ENCODE measurements at places on chromosomes 12 and 14. TPM values are rescaled to one million over a fixed set of nuclear protein-coding genes. Genes with fewer than 3 reads are reported as not detected.

GRCh38 chr12:55823419-55823818 is 5.6 kb downstream of the ORMDL2 start:
- DNase-seq = peak; percentile 52
- no peaks in the 10 kb centered on the region for H3K27me3 ChIP-seq
- no peak overlapping the region for H3K4me3 ChIP-seq
- H3K36me3 ChIP-seq = peaks cover 13% of the 10 kb centered on the region
- H3K4me1 ChIP-seq = peaks cover 10% of the 10 kb centered on the region
- no peak overlapping the region for H3K27ac ChIP-seq

- DNase-seq = no peak
- no peaks in the 10 kb centered on the region for H3K27me3 ChIP-seq
These were observed 32.0 kb downstream of the NRXN3 start for GRCh38 chr14:78202163-78202562.

GRCh38 chr14:33271216-33271615 is 332.5 kb downstream of the NPAS3 start:
- no peaks in the 10 kb centered on the region for H3K4me1 ChIP-seq
- peaks cover 2% of the 10 kb centered on the region for H3K27me3 ChIP-seq
- H3K4me3 ChIP-seq = no peak overlapping the region
- H3K36me3 ChIP-seq = no peaks in the 10 kb centered on the region

DNA sequence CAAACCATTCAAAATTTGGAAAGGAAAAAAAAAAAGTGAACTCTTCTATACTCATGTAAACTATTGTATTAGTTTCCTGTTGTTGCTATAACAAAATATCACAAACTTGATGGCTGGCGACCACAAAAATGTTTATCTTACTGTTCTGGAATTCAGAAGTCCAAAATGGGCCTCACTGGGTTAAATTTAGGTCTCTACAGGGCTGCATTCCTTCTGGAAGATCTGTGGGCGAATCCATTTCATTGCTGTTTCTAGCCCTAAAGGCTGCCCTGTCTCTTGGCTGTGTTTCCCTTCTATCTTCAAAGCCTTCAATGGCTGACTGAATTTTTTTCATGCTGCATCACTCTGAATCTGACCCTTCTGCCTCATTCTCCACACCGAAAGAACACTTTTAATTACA is 105.1 kb upstream of the NAV3 start:
- H3K27me3 ChIP-seq = no peaks in the 10 kb centered on the region
- no peaks in the 10 kb centered on the region for H3K36me3 ChIP-seq
- DNase-seq = no peak
- no peak overlapping the region for H3K4me3 ChIP-seq

GRCh38 chr12:60120199-60120598 is 524.4 kb downstream of the SLC16A7 start:
- H3K27me3 ChIP-seq = no peaks in the 10 kb centered on the region
- no peak overlapping the region for H3K27ac ChIP-seq
- no peaks in the 10 kb centered on the region for H3K4me1 ChIP-seq
- H3K4me3 ChIP-seq = no peak overlapping the region

GRCh38 chr14:89941830-89942377 is 12.6 kb downstream of the EFCAB11 start:
- no peaks in the 10 kb centered on the region for H3K4me1 ChIP-seq
- H3K4me3 ChIP-seq = no peak overlapping the region
- DNase-seq = no peak
- no peak overlapping the region for H3K27ac ChIP-seq
- no peaks in the 10 kb centered on the region for H3K27me3 ChIP-seq

GRCh38 chr12:14777271-14777670 is 26.0 kb downstream of the WBP11 start:
- H3K27me3 ChIP-seq = no peaks in the 10 kb centered on the region
- no peak for DNase-seq
- H3K27ac ChIP-seq = no peak overlapping the region
- H3K36me3 ChIP-seq = no peaks in the 10 kb centered on the region
- no peak overlapping the region for H3K4me3 ChIP-seq

The RACGAP1 gene
- polyA plus RNA-seq = 25.9 TPM

The TEX52 gene
- polyA plus RNA-seq = 2.5 TPM

The COL2A1 gene
- not detected for polyA plus RNA-seq

GRCh38 chr12:45705404-45705803 is 24.1 kb upstream of the ARID2 start:
- no peak for DNase-seq
- no peak overlapping the region for H3K4me3 ChIP-seq
- no peaks in the 10 kb centered on the region for H3K4me1 ChIP-seq
- no peaks in the 10 kb centered on the region for H3K27me3 ChIP-seq
- H3K36me3 ChIP-seq = no peaks in the 10 kb centered on the region

DNA sequence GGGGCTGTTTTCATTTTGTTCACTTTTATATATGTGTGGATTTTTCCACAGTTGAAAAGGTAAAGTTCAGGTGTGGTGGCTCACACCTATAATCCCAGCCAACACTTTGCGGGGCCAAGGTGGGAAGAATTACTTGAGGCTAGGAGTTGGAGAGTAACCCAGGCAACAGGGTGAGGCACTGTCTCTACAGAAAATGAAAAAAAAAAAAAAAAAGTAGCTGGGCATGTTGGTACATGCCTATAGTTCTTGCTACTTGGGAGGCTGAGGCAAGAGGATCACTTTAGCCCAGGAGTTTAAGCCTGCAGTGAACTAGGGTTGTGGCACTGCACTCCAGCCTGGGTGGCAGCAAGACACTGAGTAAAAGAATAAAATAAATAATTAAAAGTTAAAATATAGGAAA is 326.5 kb downstream of the NAV3 start:
- H3K4me3 ChIP-seq = no peak overlapping the region
- DNase-seq = no peak
- H3K27me3 ChIP-seq = no peaks in the 10 kb centered on the region
- H3K4me1 ChIP-seq = no peaks in the 10 kb centered on the region
- no peak overlapping the region for H3K27ac ChIP-seq
- no peaks in the 10 kb centered on the region for H3K36me3 ChIP-seq

The L3HYPDH gene
- 40.8 TPM for polyA plus RNA-seq

The MGP gene
- polyA plus RNA-seq = 18.9 TPM

GRCh38 chr12:47903927-47904712 is 674 bp downstream of the VDR start:
- peaks cover 3% of the 10 kb centered on the region for H3K36me3 ChIP-seq
- peak; percentile 62 for DNase-seq
- no peaks in the 10 kb centered on the region for H3K27me3 ChIP-seq

GRCh38 chr12:109814600-109815150 is 18.5 kb downstream of the TRPV4 start:
- H3K36me3 ChIP-seq = no peaks in the 10 kb centered on the region
- H3K4me3 ChIP-seq = no peak overlapping the region
- DNase-seq = no peak
- H3K27ac ChIP-seq = no peak overlapping the region
- H3K27me3 ChIP-seq = no peaks in the 10 kb centered on the region
- H3K4me1 ChIP-seq = no peaks in the 10 kb centered on the region

DNA sequence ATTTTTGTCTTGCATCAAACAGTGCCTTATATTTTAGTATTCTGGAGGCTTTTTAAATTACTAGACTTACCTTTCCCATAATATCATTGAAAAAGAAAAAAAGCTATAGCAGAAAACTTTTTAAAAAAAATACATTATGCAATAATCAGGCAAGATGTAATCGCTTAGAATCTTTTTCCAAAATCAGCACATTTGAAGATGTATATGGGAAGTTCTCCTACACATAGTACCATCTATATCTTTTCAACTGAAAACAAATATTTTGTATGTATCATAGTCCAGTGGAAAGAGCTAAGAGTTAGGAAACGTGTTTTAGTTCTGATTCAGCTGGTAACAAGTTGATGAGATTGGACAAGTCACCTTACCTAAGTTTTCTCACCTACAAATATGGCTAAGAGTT is 70.6 kb downstream of the SLC41A2 start:
- no peaks in the 10 kb centered on the region for H3K27me3 ChIP-seq
- H3K4me3 ChIP-seq = no peak overlapping the region
- no peaks in the 10 kb centered on the region for H3K4me1 ChIP-seq
- H3K36me3 ChIP-seq = no peaks in the 10 kb centered on the region

DNA sequence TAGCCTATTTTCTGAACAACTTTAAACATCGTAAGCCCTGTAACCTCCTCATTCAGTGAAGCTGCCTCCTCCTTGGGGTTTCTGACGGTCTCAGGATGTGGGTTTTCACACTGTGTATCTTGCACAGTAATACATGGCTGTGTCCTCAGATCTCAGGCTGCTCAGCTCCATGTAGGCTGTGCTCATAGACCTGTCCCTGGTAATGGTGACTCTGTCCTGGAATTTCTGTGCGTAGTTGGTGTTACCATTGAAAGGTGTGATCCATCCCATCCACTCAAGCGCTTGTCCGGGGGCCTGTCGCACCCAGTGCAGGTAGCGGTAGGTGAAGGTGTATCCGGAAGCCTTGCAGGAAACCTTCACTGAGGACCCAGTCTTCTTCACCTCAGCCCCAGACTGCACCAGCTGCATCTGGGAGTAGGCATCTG is 980.5 kb downstream of the TMEM121 start:
- DNase-seq = no peak
- H3K36me3 ChIP-seq = no peaks in the 10 kb centered on the region
- H3K4me1 ChIP-seq = no peaks in the 10 kb centered on the region
- H3K4me3 ChIP-seq = no peak overlapping the region
- H3K27ac ChIP-seq = no peak overlapping the region

- DNase-seq = no peak
- H3K27ac ChIP-seq = no peak overlapping the region
- H3K4me1 ChIP-seq = no peaks in the 10 kb centered on the region
- H3K4me3 ChIP-seq = no peak overlapping the region
- H3K36me3 ChIP-seq = peaks cover 14% of the 10 kb centered on the region
- no peaks in the 10 kb centered on the region for H3K27me3 ChIP-seq
These were observed 92.7 kb upstream of the DNM1L start for GRCh38 chr12:32586390-32586789.
